Activated T-cell treated with anti-CD3 and anti-CD28 coated beads for 4 hours (primary cell): ENCODE measurements at places on chromosomes 6 and 20.

- no peak for DNase-seq
Measured at GRCh38 chr6:52976591-52977035, 18.5 kb downstream of the GSTA4 start.

DNA sequence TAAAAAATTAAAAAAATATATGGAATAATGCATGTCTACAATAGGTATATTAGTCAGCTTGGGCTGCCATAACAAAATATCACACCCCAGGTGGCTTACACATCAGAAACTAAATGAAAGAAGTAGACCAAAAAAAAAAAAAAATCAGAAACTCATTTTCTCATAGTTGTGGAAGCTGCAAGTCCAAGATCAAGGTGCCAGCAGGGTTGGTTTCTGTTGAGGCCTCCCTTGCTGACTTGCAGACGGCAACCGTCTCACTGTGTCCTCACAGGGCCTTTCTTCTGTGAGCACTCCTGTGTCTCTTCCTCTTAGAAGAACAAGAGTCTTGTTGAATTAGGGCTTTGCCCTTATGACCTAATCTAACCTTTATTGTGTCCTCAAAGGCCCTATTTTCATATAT, 11.4 kb upstream of the GDAP1L1 start:
- no peak for DNase-seq

DNA sequence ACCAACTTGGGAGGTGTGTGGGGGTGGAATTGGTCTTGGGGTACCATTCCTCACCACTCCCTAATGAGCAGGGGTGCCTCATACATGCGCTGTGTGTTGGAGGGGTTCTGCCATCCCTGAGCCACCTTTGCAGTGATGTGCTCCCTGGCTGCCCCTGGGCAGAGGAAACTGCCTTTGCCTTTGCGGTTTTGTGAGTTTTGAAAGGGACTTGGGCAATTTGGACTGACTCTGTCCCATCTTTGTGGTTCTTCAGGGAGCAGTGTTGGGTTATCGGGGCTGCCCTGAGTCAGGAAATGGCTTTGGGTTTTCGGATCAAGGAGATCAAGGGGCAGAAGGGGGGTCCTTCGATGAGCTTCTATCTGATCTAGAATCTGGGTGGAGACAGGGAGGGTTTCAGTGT, 3.9 kb upstream of the PHACTR3 start:
- DNase-seq, result no peak

- peak; percentile 65 for DNase-seq
Measured at GRCh38 chr20:62740286-62741141, 31.9 kb downstream of the NTSR1 start.

- no peak for DNase-seq
Measured at GRCh38 chr6:68497927-68498326, 137.2 kb upstream of the ADGRB3 start.

DNA sequence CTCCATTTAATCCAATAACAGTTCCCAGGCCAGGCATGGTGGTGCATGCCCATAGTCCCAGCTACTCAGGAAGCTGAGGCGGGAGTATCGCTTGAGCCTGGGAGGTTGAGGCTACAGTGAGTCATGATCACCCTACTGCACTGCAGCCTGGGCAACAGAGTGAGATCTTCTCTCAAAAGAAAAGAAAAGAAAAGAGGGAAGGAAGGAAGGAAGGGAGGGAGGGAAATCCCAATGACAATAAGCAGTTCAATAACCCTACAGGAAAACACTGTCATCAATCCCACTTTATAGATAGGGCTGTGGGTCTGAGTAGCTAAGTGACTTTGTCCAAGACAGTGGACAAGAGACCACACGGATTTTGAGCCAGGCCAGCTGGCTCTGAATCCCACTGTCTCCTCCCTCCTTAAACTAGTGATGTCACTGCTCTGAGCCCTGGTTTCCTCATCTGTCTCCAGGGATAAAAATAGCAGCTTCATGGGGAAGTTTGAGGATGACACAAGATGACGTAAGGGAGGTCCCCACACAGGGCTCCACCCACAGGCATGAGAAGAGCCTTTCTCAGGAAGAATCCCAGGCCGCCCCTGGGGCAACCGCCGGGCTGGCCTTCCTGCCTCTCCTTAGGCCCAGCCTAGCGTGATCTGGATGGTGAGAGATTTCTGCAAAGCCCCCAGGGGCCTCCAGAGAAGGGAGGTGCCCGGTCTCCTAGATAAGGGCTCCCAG, 7.2 kb upstream of the TRIB3 start:
- DNase-seq, result no peak

DNA sequence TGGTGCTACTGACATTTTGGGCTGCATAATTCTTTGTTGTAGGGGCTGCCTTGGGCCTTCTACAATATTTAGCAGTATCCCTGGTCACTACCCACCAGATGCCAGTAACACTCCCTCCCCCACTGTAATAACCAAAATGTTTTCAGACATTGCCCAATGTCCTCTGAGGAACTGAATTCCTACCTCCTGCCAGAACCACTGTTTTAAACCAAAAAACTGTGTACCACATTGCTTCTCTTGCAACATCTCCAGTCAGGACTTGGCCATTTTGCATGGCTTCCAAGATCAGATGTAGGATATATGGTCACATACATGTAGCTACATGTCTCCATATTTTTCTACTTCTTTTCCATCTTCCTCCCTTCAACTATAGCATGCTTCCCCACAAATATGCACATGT, 97.4 kb upstream of the IFNGR1 start:
- no peak for DNase-seq

- DNase-seq, result no peak
Measured at GRCh38 chr20:34557936-34558319, 590 bp upstream of the MAP1LC3A start.

- no peak for DNase-seq
Measured at GRCh38 chr6:75581231-75581630, 20.4 kb upstream of the SENP6 start.

GRCh38 chr6:44029444-44030185, 97.6 kb downstream of the MRPL14 start:
- no peak for DNase-seq

- no peak for DNase-seq
Measured at GRCh38 chr6:155424181-155424580, 31.5 kb downstream of the NOX3 start.

GRCh38 chr20:62745279-62745951, 36.8 kb downstream of the NTSR1 start:
- no peak for DNase-seq

GRCh38 chr6:91482498-91482897, 895.6 kb upstream of the MAP3K7 start:
- DNase-seq, result no peak

DNA sequence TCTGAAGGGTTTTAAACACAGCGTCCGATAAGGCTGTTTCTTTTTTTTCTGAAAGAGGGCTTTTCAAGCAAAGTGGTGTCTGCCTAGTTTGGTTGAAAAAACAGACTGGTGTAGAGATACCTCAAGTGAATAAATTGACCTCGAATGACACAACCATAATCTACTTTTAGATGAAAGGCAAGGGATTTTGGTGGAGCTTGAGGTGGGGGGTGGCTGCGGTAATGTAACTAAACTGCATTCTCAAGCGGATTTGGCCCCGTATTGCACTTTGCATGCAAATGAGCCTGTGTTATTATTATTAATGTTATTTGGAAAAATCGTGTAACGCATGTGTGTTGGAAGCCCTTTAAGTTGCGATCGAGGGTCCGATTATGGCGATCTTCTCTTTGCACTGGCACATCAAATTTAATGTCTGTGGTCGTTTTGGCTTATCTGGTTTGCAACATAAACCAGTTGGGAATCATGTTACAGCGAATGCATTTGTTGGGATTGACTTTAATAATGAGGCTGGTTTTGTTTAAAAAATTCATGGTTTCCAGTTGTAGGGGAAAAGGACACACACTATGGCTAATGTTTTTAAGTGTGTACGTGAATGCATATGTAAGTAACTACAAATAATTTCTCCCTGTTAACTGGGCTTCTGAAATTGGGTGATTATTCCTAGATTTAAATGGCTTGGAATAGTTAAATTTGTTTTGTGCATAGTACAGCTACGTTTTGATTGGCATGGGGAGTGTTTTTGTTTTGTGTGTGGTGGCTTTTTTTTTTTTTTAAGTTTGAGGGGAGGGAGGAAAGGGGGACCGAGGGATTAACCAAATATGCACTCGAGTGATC, 1.0 kb downstream of the JARID2 start:
- no peak for DNase-seq

- no peak for DNase-seq
Measured at GRCh38 chr6:130560231-130560630, 194.4 kb downstream of the TMEM200A start.

GRCh38 chr6:108619431-108620197, 58.9 kb downstream of the FOXO3 start:
- no peak for DNase-seq

DNA sequence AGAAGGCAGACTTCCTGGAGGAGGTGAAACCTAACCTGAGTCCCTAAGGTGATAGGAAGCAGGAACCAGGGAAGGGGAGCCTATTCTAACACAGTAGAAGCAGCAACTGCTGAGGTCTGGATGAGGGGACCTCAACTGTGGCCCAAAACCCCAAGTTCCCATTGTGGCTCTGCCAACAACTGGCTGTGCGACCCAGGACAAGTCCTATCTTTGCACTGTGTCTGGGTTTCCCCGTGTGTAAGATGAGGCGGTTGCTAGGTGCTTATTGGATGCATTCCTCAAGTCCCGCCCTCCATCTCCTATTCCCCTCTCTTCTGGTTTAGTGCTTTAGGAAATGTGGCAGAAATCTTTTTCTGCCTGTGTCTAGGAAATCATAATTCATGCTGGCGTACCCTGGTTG, 52.2 kb upstream of the TTPAL start:
- no peak for DNase-seq

GRCh38 chr6:117976030-117976651, 69.1 kb downstream of the SLC35F1 start:
- DNase-seq, result no peak

GRCh38 chr20:37202267-37202943, 23.1 kb upstream of the MROH8 start:
- DNase-seq, result no peak

- peak; percentile 36 for DNase-seq
Measured at GRCh38 chr20:50580016-50580747, 70.0 kb downstream of the PTPN1 start.

DNA sequence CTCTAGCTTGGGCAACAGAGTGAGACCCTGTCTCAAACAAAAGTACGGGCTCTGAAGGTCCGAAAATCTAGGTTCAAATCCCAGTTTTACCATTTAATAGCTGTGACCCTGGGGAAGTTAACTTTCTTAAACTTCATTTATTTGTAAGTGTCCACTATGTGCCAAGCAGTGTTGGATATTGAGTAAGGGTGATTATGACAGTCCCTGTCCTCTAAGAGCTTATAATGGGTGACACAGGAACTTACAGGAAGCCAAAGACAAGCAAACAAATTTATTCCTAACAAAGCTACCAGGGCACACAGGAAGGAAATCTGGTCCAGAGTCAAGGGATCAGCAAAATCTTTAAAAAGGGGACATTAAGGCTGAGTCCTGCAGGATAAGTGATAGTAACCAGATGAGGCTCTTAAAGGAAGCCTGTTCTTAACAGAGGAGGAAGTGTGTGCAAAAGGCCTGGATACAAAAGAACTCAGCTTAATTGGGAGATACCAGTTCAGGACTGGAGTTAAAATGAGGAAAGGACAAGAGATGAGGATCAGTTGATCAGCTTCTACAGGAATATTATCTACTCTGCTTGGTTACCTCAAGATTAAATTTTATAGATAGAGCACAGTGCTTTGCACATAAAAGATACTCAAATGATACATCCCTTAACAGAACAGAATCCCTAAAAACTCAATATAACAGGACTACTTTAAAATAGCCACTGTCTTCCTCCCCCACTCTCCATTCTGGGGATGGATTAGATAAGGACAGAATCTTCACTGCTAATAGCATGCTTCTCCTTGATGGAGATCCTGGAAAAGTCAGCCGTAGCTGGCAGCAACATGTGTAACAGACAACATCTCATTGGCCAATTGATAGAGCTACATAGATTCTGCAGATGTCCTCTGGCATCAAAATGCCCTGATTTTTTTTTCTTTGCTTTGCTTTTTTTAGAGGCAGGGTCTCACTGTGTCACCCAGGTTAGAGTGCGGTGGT, 6.1 kb downstream of the SNX3 start:
- DNase-seq, result no peak

DNA sequence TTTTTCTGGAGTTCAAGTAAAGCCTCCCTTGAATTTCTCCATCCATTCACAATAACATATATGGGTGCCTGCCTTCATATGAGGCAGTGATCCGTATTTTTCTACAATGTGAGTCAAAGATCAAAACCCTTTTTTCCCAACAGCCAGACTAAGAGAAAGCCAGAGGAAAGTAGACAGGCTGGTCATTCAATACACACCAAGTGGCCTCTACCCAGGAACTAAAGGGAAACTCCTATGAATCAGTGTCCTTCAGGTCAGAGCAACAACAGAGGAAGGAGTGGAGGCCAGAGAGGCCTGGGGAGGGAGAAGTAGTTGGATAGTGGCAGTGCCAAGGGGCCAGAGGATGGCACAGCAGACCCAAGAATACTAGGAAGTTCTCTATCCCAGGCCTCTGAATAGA, 23.8 kb downstream of the SIM1 start:
- no peak for DNase-seq

DNA sequence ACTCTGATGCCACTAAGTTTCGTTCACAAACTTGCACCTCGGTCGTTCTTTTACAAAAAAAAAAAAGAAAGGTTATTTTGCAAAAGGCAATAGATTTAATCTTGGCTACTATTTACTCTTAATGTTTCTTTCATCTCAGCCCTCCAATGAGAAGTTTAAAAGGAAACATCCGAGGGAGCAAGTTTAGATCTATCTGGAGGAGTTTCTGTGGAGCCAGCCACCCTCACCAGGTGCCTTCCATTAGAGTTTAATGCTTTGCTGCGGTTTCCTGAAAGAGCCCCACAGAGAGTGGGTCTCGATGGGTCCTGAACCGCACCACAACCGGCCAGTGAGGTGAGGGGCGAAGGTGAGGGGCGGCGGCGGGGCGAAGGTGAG, 632 bp downstream of the PRKN start:
- no peak for DNase-seq

- no peak for DNase-seq
Measured at GRCh38 chr6:1576166-1576565, 33.5 kb upstream of the FOXC1 start.

- DNase-seq, result no peak
Measured at GRCh38 chr6:93433592-93433991, 14.2 kb upstream of the EPHA7 start.

- no peak for DNase-seq
Measured at GRCh38 chr6:157486572-157486971, 105.6 kb downstream of the ZDHHC14 start.

GRCh38 chr6:157203764-157204163, 119.6 kb downstream of the TMEM242 start:
- DNase-seq, result no peak

DNA sequence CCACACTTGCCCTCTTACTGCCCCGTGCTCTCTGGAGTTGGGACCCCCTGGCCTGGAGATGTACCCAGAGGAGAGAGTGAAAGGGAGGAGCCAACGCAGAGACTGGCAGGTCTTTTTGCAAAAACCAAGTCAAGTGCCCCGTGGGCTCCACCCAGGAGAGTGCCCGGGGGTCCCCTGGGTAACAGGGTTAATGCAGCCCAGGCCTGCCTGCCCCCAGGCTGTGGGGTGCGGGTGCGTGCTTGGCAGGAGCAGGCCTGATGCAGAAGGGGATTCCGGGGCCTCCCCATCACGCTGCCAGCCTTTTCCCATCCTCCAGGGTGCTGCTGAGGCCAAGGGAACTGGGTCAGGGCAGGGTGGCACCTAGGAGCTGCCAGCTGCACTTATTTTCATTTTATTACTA, 184.4 kb downstream of the ERMARD start:
- DNase-seq, result no peak

- no peak for DNase-seq
Measured at GRCh38 chr6:167499161-167499660, 174.3 kb downstream of the TTLL2 start.
